ENCODE measurements at places on chromosomes 2 and 18.

- DNase-seq, result no peak
These were observed 73.0 kb upstream of the RAB12 start for GRCh38 chr18:8536231-8536630.

- DNase-seq, result peak; percentile 5
These were observed 18.6 kb upstream of the CNDP1 start for GRCh38 chr18:74515620-74516231.

DNA sequence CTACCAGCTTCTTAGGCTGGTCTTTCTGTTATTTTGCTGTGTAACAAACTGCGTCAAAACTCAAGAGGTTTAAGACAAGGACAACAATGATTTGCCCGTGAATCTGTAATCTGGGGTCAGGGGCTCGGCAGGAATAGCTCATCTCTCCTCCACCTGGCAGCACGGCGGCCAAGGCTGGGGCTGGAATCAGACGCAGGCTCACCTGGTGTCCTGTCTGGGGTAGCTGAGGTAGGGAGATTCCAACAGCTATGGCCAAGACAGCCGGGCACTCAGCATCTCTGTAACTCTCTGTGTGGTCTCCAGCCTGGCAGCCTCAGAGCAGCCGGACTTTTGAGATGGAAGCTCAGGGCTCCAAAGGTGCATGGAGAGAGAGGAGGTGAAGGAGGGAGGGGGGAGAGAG is 42.3 kb downstream of the DNER start:
- no peak for DNase-seq

DNA sequence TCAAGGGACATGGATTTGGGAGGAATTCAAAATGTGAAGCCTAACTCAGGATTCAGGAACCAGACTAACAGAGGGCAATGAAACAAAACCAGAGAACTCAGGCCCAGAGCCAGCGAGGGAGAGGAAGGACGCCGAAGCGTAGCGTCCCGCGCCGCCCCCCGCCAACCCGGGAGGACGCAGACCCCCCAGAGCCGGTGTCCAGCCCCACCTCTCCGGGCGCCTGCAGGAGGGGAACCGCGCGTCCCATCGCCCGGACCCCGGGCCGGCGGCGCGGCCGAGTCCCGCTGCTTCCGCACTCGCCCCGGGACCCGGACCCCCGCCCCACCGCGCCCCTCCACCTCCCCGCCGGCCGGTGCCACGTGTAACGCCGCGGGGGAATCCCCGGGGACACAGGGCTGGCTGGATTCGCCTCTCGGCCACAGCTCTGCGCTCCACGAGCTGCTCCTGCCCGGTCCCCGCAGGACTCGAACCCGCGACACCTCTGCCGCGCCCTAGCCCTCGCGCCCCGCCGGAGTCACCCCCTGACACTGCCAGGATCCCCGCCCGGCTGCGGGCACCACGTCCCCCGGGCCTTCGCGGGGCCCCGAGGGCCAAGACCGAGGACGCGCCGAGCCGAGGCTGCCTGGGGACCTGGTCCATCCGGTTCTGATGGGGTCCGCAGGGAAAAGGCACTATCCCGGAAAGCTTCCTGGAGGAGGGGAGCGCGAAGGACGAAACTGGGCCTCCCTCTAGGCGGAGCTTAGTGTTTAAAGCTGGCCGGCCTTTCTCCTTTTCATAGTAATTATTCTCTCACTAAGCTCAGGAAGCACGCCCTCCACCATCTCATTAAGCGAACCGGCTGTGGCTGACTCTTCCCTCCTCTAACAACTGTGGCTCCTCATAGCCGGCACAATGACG is 40.4 kb upstream of the FAM124B start:
- DNase-seq, result no peak

DNA sequence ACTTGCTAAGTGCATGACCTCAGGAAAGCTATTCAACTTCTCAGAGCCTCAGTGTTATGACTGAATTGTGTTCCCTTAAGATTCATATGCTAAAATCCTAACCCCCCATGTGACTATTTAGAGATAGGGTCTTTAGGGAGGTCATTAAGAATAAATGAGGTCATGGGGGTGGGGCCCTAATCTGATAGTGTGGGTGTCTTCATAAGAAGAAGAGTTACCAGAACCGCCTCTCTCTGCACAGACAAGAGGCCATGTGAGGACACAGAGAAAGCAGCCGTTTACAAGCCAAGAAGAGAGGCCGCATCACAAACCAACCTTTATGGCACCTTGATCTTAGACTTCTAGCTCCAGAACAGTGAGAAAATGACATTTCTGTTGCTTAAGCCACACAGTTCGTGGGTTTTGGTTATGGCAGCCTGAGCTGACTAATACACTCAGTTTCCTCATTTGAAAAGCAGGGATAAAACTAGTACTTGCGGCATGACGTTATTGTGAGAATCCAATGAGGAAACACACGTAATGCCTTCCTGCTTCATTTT is 9.9 kb downstream of the SH2D6 start:
- no peak for DNase-seq

GRCh38 chr2:138356178-138356577 is 145.4 kb upstream of the SPOPL start:
- DNase-seq, result no peak

DNA sequence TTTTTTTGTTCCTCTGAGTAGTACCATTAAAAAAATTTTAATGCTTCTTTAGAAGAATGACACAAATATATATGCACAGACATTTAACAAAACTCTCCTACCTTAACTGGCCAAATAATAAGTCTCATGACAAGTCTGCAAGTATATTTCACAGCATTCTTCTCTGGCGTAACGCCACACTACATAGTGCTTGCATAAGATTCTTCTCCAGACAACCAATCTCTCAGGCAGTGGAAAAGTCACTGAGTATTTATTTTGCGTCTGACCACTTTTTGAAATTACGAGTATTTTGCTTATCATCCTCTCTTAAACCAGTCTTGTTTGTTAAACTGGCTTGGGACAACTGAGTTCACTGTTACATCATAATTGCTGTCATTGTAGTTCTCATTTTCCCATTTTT is 749.2 kb downstream of the ADCYAP1 start:
- no peak for DNase-seq

Measured in CD4-positive, alpha-beta T cell treated with Interleukin-4 for 1 hour (primary cell).